ENCODE measurements at places on chromosomes 11 and 22. TPM values are rescaled to one million over a fixed set of nuclear protein-coding genes. Genes with fewer than 3 reads are reported as not detected.

The OR5F1 gene
- total RNA-seq = not detected

The PRDM11 gene
- 27.1 TPM for total RNA-seq

DNA sequence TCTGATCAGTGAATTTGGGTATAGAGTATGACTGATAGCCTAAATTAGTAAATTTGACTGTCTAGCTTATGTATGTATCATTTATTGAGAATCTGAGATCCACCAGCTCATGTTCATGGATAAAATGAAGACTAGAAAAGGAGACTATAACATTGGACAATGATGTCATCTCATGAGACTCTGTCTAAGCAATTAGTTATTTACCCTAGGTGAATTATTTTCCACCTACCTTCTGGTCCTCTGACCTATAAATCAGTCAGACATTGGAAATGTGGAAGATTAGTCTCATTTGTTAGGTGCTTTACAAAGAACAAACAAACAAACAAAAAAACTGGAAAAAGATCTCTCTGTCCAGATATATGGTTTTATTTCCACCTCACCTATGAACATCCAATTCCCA is 38.7 kb upstream of the CALCA start:
- no peak overlapping the region for H3K27ac ChIP-seq
- no peaks in the 10 kb centered on the region for H3K36me3 ChIP-seq
- DNase-seq = no peak
- H3K27me3 ChIP-seq = no peaks in the 10 kb centered on the region

DNA sequence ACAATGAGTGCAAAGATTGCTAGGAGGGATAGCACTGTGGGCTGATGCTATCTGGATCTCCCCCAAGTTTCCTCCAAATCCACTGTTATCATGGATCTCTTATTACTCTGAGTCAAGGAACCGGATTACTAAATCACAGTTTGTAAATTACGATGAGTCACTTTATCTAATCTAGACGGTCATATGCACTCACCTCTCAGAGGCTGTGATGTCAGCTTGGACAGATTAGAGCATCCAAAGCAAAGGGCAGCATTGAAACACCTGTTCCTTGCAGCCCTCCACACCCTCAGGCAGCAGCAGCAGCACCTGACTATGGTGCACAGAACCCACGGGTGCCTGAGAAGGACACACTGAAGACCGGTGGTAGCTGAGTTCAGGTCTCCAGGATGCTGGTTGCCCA is 14.0 kb upstream of the POU2AF1 start:
- no peaks in the 10 kb centered on the region for H3K36me3 ChIP-seq
- H3K4me3 ChIP-seq = no peak overlapping the region
- peaks cover 3% of the 10 kb centered on the region for H3K4me1 ChIP-seq
- H3K27ac ChIP-seq = no peak overlapping the region

GRCh38 chr11:47332791-47333525 is 19.5 kb downstream of the MYBPC3 start:
- peaks cover 2% of the 10 kb centered on the region for H3K4me1 ChIP-seq
- no peak for DNase-seq
- H3K36me3 ChIP-seq = no peaks in the 10 kb centered on the region
- H3K4me3 ChIP-seq = no peak overlapping the region
- H3K27me3 ChIP-seq = no peaks in the 10 kb centered on the region

- no peaks in the 10 kb centered on the region for H3K36me3 ChIP-seq
- H3K4me3 ChIP-seq = no peak overlapping the region
- no peak for DNase-seq
- H3K4me1 ChIP-seq = no peaks in the 10 kb centered on the region
Measured at GRCh38 chr11:47667555-47667954, 25.2 kb upstream of the MTCH2 start.

DNA sequence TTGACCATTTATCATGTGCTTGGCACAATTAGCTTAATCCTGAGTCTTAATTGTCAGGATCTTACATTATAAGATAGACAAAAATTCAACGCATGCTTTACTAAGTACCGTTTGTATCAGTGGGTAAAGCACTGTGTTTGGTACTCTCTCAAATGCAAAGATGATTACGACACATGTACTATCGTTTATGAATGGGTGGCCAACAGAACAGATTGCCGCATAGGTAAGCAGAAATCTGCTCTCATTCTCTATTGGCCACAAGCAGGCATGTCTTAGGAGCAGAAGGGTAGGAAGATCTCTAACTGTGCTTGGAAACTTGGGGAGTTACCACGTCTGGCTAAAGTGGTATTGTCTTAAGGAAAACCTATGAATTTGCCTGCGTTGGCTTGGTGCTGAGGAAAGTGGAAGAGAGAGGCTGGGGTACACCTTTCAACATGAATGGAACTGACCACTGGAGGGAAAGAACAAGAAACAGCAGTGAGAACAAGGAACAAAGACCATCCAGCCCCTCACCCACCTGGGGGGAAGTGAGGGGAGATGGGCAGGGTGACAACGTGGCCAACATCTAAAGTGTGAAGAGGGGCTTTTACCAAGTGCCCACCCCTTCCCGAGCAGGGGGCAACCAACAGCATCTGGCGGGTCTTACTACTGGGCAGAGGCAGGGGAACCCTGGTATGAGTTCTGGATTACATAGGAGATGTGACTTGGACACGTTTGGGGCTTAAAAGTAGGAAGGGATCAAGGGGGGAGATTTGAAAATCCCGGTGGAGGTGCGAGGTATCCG is 1.0 kb upstream of the TUBA8 start:
- peak overlapping the region; percentile 42 for H3K4me3 ChIP-seq
- H3K27me3 ChIP-seq = peaks cover 52% of the 10 kb centered on the region
- H3K4me1 ChIP-seq = peaks cover 8% of the 10 kb centered on the region
- no peak overlapping the region for H3K27ac ChIP-seq
- H3K36me3 ChIP-seq = peaks cover 10% of the 10 kb centered on the region

GRCh38 chr22:39528080-39528661 is 4.4 kb downstream of the RPS19BP1 start:
- H3K4me3 ChIP-seq = no peak overlapping the region
- H3K4me1 ChIP-seq = peaks cover 47% of the 10 kb centered on the region
- H3K27ac ChIP-seq = peak overlapping the region; percentile 82
- H3K36me3 ChIP-seq = peaks cover 22% of the 10 kb centered on the region

- peak overlapping the region; percentile 56 for H3K27ac ChIP-seq
- no peak for DNase-seq
- H3K4me1 ChIP-seq = peaks cover 48% of the 10 kb centered on the region
- no peaks in the 10 kb centered on the region for H3K27me3 ChIP-seq
Measured at GRCh38 chr11:2673871-2674471, 25.8 kb downstream of the KCNQ1OT1 start.
